ENCODE measurements at places on chromosomes 3 and 15.

DNA sequence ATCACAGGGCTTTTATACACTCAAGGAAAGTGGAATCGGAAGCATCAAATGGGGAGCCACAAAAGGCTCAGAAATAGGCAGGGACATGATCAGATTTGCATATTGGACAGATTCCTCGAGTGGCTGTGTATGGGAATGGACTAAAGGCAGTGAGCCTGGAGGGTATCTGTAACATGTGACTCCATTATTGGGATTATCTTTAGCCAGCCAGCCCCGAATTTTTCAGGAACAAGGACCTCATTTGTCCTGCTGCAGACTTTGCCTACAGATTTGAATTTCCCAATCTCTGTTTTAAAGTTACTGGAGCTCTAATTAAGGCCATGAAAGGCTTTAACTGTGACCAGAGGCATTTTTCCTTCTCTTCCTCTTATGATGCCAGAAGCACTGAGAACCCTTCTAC, 26.9 kb upstream of the EPHB1 start:
- no peak for DNase-seq

DNA sequence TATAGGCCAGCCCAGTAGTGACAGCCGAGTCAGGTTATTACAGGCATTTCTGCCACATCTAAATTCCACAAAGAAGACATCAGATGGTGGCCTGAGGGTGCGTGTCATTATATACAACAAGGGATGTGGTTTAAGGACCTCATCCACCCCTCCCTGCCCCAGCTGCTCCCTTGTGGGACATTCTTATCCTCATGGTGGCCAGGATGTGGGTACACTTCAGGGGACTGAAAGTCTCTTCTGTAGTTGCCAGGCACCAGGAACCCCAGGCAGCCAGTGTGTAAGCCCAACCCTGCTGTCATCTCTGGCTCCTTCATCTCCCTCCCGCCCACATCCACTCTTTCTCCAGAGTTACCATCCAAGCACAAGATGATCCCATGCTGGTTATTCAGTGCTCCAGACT, 224.9 kb upstream of the TOPAZ1 start:
- no peak for DNase-seq

- no peak for DNase-seq
These were observed 30.4 kb downstream of the ZNF609 start for GRCh38 chr15:64490598-64491259.

- DNase-seq = no peak
These were observed 50.3 kb upstream of the SELENOK start for GRCh38 chr3:53941950-53942349.

- no peak for DNase-seq
These were observed 39.7 kb upstream of the ZNF280D start for GRCh38 chr15:56772868-56773639.

DNA sequence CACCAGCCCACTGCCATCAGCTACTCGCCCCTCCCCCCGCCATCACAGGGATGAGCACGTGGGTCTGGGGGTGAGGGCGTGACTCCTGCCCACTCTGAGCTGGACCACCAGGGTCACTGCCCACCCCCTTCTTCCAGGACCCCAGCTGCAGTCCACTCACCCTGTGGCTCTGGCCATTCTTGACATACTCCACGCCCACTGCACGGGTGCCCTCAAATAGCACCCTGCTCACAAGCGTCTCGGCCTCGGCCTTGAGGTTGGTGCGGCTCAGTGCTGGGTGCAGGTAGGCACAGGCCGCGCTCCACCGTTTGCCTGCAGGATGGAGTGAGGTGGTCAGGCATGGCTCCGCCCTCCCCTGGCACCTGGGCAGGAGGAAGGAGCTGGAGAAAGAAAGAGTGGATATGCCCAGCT, 23.9 kb downstream of the CHDH start:
- no peak for DNase-seq

- DNase-seq = no peak
These were observed 81.8 kb downstream of the IQSEC1 start for GRCh38 chr3:12991481-12991837.

DNA sequence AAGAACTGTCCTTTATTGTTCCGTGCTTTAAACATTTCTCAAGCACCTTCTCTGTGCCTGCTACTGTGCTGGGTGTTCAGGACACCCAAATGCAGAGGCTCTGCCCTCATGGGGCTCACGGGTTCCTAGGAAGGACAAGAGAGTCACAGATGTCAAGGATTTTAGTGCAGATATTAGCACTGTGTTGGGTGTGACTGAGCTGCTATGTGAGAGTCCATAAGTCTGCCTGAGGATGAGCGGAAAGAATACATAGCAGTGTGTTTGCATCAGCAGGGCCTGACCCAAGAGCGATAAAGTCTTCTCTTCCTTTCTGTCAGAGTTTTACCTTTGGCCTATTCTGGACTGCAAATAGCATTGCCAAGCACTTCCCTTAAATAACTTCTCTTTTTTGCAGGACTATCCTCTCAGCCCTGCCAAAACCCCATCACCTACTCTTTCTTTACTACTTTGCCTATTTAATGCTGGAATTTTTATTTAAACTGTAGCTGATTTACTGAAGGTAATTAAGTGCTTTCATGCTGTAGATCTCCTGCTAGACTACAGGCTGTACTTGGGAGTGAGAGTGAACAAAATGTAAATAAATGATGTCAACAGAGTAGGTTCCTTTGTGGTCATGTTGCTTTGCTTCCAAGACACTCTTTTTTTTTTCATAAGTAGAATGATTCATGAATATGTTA, 459.4 kb upstream of the TPRG1 start:
- no peak for DNase-seq

DNA sequence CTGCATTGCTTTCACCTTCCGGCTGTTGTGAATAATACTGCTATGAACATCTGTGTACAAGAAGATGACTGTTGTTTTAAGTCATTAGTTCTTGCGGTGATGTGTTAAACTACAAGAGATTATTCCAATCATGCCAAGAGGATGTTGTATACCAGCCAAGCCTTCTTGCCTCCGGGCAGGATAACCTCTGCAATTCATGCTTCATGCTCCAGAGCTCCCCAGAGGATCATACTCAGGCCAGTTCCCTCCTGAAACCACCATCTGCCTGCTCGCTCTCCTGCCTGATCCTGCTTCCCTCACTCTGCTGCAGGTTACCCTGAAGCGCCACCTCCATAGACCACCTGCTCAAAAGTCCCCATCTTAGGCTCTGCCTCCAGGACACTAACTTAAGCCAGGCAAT, 187.1 kb upstream of the PROK2 start:
- DNase-seq = no peak

- no peak for DNase-seq
These were observed 47.6 kb downstream of the SLMAP start for GRCh38 chr3:57803647-57804081.

GRCh38 chr3:171556574-171557145, 96.5 kb upstream of the TNIK start:
- no peak for DNase-seq

DNA sequence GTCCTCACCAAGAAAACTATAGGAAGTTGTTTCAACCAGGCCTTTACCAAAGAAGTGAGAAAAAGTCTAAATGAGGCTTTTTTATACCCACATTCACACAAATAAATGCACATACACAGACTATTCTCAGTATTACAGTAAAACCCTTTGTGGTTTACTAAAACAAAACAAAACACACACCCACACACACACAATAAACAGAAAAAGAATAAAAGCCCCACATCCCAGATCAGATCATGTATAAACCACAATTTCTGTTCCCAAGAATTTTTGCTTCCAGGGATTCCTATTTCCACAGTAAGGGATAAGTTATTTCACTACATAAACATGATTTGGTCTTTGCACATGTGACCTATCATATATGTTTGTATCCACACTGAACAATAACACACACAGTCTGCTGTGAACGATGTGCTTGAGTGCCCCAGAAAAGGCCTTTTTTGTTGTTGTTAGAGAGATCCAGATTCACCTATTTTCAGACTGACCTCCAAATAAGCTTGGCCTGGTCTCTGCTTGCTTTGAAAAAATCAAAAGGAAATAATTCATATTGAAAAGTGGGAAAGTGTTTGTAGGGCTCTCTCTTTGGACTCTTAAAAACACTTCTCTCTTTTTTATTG, 283.4 kb upstream of the ATP11B start:
- DNase-seq = no peak

DNA sequence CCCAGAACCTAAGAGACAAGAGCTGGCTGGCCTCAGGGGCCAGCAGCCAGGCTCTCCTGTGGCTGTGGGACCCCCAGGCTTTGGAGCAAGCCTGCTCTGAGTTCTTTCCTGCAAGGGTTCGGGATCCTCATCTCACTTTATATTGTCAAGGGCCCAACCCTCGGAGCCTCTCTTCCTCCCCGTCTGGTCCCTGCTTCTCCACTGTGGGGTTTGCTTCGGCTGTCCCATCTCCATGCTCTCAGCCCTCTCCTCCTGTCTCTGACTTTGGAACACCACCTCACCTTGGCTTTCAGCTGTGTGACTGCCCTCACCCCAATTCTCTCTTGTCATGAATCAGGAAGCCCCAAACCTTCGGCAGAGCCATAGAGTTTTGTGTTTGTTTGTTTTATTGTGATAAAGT, 30.0 kb downstream of the MRAS start:
- no peak for DNase-seq

DNA sequence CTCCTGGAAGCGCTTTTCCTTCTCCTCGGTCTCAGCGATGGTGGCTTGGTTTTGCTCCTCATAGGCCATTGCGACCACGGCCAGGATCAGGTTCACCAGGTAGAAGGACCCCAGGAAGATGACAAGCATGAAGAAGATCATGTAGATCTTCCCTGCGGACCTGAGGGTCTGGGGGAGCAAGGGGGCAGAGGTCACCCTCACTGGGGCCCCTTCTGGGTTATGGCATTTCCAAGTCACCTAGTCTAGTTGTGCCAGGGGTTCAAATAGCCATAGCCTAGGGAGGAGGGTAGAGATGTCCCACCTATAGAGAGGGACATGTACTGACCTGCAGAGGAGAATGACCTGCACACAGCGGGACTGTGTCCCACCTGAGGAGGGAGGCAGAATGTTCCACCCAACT, 43.5 kb downstream of the SCN5A start:
- no peak for DNase-seq

GRCh38 chr3:73510334-73510733, 114.4 kb downstream of the PDZRN3 start:
- no peak for DNase-seq

- DNase-seq = no peak
These were observed 16.9 kb downstream of the ACKR2 start for GRCh38 chr3:42826141-42826540.

- DNase-seq = no peak
These were observed 732 bp upstream of the CRTC3 start for GRCh38 chr15:90529011-90529370.

GRCh38 chr15:82263350-82263749, 732 bp downstream of the SAXO2 start:
- DNase-seq = no peak

DNA sequence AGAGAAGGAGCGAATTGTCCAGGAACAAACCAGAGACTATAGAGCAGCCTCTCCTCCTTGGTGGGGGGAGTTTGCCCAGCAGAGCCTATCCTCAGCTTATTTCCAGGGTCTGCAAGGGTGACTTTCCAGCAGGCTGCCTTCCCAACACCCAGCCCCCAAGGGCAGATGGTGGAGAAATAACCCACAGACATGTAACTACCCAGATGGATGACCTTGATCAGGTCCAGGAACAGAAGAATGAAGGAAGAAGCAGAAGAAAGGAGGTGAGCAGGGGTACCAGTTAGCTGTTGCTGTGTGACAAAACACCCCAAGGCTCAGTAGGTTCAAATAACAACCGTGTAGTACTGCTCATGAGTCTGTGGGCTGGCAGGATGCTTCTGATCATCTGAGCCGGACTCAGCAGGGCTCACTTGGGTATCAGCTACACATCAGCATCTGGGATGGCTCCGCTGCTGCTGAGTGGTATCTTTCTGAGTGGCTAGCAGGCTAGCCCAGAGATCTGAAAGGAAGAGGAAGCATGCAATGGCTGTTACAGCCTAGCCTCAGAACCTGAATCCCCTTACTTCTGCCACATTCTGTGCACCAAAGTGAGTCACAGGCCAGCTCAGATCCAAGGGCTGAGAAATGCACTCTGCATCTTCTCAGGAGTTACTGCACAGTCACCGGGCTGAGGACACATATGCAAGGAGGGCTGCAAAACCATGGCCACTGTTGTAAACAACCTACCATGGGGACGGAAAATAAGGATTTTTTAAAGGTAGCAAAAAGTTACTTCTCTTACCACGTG, 22.2 kb upstream of the TXNRD3 start:
- DNase-seq = no peak

GRCh38 chr15:39624806-39625205, 43.9 kb downstream of the THBS1 start:
- DNase-seq = no peak

GRCh38 chr15:63190769-63191649, 1.6 kb downstream of the RAB8B start:
- DNase-seq = no peak

GRCh38 chr3:146037697-146038096, 123.3 kb downstream of the PLOD2 start:
- DNase-seq = no peak

GRCh38 chr3:186985661-186986364, 55.5 kb downstream of the ST6GAL1 start:
- no peak for DNase-seq

- no peak for DNase-seq
These were observed 113.6 kb upstream of the SNTN start for GRCh38 chr3:63538919-63539318.

GRCh38 chr15:100987143-100987542, 68.0 kb downstream of the LRRK1 start:
- DNase-seq = no peak

DNA sequence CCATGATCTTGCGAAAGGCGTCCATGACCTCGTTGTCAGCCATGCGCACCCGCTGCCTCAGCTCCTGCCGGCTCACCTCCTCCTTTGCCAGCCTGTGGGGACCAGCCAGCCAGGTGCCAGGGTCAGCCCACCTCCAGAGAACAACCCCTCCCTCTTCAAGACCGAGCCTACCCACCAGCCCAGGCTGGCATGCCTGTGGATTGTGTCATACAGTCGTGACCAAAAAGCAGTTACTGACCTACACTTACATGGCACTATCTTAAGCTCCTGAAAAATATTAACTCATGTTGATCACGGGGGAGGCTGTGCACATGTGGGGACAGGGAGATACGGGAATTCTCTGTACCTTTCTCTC, 10.7 kb upstream of the CAMK1 start:
- DNase-seq = no peak

DNA sequence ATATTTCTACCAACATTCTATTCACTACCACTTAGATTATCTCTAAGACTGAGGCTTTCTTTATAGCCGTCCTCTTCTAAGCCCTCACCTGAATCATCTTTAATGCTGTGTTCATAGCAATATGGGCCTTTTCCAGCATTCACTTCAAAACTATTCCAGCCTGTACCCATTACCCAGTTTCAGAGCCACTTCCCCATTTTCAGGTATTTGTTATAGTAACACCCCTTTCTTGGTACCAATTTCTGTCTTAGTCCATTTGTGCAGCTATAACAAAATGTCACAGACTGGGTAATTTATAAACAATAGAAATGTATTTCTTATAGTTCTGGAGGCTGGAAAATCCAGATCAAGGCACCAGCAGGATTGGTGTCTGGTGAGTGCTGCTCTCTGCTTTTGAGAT, 45.7 kb downstream of the REC114 start:
- DNase-seq = no peak

DNA sequence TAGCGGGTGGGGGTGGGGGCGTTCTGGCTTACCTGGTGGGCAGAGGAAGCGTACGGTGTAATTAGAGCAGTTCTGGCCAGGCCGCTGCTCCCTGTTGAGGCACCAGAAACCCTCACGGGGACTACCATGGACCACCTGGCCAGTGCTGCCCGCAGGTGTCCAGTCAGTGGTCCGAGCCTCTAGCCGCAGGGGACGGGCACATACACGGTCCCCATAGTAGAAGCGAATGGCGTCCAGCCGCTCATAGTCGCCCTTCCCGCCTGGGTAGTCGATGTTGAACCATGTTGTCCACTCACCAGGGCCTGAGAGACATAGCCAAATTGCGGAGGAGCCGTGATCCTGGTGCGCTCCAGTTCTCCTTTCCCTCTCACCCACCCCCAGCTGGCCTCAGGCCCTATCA, 4.5 kb downstream of the CILP start:
- no peak for DNase-seq

Data from left hindlimb (tissue), 1 donor.